ENCODE measurements at places on chromosomes 6 and 20. TPM values are rescaled to one million over a fixed set of nuclear protein-coding genes. Genes with fewer than 3 reads are reported as not detected.

The WRNIP1 gene
- total RNA-seq, result 43.2 TPM

The KHDC1L gene
- total RNA-seq, result not detected

The BTN1A1 gene
- total RNA-seq, result not detected

The DACT2 gene
- total RNA-seq, result 0.85 TPM

The ADA gene
- total RNA-seq, result 5.3 TPM

The KCNK16 gene
- total RNA-seq, result not detected

The PBOV1 gene
- total RNA-seq, result not detected

The RPP21 gene
- total RNA-seq, result 33.1 TPM

The C6orf163 gene
- total RNA-seq, result 1.1 TPM

The TULP4 gene
- total RNA-seq, result 107 TPM

The MATN4 gene
- total RNA-seq, result not detected

The EFCAB8 gene
- 0.28 TPM for total RNA-seq

The SDCBP2 gene
- 1.3 TPM for total RNA-seq

The CRNKL1 gene
- 27.2 TPM for total RNA-seq

The AIF1 gene
- total RNA-seq, result not detected

The SSR1 gene
- 71.4 TPM for total RNA-seq

The TUBB2B gene
- total RNA-seq, result 2.4 TPM

The ZBTB2 gene
- 8.8 TPM for total RNA-seq

The GABRR2 gene
- total RNA-seq, result 0.14 TPM

The ABT1 gene
- 11.9 TPM for total RNA-seq

The PARD6B gene
- 0.37 TPM for total RNA-seq

The TOMM34 gene
- total RNA-seq, result 11.7 TPM

The KCNK15 gene
- 0.28 TPM for total RNA-seq

The SYCP2L gene
- total RNA-seq, result 0.09 TPM

The PCK1 gene
- not detected for total RNA-seq

The NEDD9 gene
- total RNA-seq, result 0.55 TPM

The RNF39 gene
- total RNA-seq, result not detected

The TIAM2 gene
- 6.9 TPM for total RNA-seq

The ANKRD66 gene
- total RNA-seq, result not detected

The GTPBP2 gene
- total RNA-seq, result 49.7 TPM

The MLN gene
- total RNA-seq, result not detected

The TRIM38 gene
- 8.1 TPM for total RNA-seq

The KLC4 gene
- total RNA-seq, result 15.5 TPM

The FIG4 gene
- total RNA-seq, result 14.1 TPM

The SOX12 gene
- 2.1 TPM for total RNA-seq

The ARMC12 gene
- total RNA-seq, result 0.28 TPM

The SLC17A9 gene
- total RNA-seq, result 9.4 TPM

The ADGRB3 gene
- total RNA-seq, result 0.43 TPM

Measured in smooth muscle cell of bladder (primary cell).